ENCODE measurements at places on chromosomes 16 and 17.

- DNase-seq: no peak
These were observed 452.4 kb upstream of the RBFOX1 start for GRCh38 chr16:6880263-6880662.

GRCh38 chr17:49210158-49211029 is at the start of the genes ABI3 and GNGT2:
ABI3 (plus strand) TSS chr17:49210707; CDS start chr17:49210725, 18 bp downstream.
GNGT2 (minus strand) TSS chr17:49210574; CDS start chr17:49207422, 3,152 bp downstream.
- DNase-seq: no peak

- DNase-seq: no peak
These were observed 32.7 kb downstream of the TRIM37 start for GRCh38 chr17:59073972-59074371.

GRCh38 chr17:16511593-16511992 is 19.6 kb upstream of the LRRC75A start:
- peak; percentile 30 for DNase-seq

- DNase-seq: no peak
These were observed 49.2 kb downstream of the CRISPLD2 start for GRCh38 chr16:84868829-84869472.

- DNase-seq: no peak
These were observed 40.8 kb downstream of the AIPL1 start for GRCh38 chr17:6394055-6394606.

- DNase-seq: no peak
These were observed 704.1 kb downstream of the CDH11 start for GRCh38 chr16:64417711-64418227.

GRCh38 chr16:64617836-64618476 is 503.9 kb downstream of the CDH11 start:
- DNase-seq: no peak

- no peak for DNase-seq
These were observed 40.4 kb upstream of the RBFOX3 start for GRCh38 chr17:79651266-79651665.

- no peak for DNase-seq
These were observed 19.8 kb downstream of the ZNF385C start for GRCh38 chr17:42078396-42079043.

GRCh38 chr16:47258874-47259461 is 115.2 kb upstream of the NETO2 start:
- DNase-seq: no peak

DNA sequence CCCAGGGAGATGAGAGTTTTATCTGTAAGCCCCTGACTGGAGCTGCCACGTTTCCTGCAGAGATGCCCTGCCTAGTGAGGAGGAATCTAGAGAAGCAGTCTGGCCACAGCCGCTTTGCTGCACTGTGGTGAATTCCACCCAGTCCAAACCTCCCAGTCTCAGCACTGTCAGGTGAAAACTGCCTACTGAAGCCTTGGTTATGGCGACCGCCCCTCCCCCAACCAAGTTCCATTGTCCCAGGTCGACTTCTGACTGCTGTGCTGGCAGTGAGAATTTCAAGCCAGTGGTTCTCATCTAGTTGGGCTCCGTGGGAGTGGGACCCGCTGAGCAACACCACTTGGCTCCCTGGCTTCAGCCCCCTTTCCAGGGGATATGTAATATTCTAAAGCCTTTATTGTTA is 10.2 kb upstream of the LYZL6 start:
- no peak for DNase-seq

DNA sequence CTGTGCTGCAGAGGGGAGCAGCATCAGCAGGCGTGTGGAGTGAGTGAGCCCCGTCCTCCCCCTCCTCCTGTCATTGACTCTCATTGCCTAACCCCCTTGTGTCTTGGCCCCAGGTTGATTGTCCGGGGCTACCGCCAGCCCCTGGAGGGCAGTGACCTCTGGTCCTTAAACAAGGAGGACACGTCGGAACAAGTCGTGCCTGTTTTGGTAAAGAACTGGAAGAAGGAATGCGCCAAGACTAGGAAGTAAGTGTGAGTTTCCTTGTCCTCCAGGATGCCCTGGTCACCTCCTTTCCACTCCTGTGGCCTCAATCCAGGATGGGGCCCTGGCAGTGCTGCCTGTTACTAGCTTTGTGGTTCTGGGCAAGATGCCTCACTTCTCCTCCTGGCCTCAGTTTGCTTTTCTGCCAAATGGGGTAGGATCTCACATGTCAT is 87.0 kb downstream of the ABCC1 start:
- no peak for DNase-seq
